Myocyte (in vitro differentiated cells): ENCODE measurements at places on chromosomes 5 and 9. TPM values are rescaled to one million over a fixed set of nuclear protein-coding genes. Genes with fewer than 3 reads are reported as not detected.

DNA sequence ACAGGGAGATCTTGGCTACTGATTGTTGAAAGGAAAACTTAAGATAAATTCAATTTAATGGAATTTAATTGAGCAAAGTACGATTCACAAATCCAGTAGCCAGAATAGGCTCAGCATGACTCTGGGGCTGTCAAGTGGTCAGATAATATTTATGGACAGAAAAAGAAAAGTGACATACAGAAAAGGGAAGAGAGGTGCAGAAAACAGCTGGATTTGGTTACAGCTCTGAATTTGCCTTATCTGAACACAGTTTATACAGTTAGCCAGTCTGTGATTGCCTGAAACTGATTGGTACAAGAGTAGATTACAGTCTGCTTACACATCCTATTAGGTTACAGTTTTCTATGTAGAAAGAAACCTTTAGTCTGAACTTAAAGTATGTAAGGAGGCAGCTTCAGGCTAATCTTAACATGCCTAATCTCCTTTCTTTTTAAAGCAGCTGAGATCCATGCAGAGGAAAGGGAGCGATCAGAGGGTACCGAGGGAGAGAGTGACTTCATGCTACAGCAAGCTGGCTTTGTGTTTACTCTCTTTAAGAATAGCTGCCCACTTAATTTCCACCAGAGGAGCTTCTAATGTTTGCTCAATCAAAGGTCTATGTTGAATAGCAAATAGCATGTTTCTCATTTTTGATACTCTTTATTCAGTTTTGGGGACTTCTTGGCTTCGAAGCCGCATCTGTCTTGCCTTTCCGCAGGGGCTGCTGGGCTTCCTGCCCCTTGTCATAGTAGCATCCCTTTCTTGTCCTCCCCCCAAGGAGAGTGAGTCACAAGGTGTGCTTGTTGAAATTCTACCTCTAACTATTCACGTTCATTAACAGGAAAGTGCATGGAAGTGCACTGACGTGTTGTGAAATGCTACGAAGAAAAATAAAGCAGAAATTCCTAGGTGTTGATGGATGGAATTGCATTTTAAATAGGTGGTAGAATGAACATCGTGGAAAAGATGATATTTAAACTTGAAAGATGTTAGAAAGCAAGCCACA lies 761.2 kb downstream of the TAF11L14 start:
- DNase-seq: no peak

DNA sequence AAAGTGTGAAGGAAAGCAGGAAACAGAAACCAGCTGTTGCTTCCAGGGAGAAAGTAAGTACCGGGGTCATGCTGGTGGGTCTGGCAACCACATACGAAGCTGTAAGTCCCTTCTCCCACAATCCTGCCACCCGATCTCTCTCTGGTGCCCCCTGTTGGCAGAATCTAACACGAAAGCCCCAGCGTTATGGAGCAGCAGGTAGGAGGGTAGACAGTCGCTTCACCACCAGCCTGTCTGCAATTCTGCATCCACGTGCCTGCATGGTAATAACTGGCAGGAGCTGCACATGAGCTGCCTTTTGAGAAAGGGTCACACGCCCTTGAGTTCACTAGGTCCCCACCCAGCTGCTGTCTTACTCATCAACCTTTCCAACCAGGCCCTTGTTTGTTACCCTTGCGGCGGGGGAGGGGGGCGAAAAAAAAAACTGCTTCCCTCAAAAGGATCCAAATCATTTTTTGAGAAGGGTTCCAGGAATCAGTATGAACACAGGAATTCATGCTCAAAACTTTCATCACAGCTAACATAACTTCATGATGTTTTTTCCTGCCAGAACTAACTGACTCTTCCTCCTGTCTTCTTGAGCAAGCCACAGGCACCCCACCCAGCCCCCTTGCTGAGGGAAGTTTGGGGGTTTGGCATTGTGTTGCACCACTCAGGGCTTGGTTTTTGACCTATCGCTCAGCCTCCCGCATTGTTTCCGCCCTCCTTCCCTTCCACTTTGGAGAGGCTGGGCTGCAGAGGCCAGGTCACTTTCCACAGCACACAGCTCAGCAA lies 19.6 kb upstream of the TMEM252 start:
- DNase-seq: peak; percentile 11

- no peak for DNase-seq
These were observed 94.1 kb downstream of the NFIB start for GRCh38 chr9:14219850-14220249.

DNA sequence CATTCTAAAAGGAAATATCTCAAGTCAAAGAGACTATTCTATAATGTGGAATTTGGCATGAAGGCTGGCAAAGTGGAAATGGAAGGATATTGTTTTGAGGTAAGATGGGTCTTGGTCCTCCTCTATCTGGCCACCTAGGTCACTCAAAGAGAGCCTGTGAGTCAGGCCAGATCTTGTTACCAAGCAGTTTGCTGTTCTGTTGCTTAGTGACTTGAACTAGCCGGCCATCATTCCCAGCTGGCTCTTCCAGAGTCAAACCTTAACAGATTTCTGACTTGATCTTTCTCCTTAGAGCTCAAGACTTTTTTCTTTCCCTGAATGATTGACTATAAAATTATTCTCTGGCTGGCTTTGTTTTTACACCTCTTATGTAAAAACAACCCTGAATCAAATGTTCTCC lies 136.1 kb downstream of the PDE4D start:
- peak; percentile 67 for DNase-seq

DNA sequence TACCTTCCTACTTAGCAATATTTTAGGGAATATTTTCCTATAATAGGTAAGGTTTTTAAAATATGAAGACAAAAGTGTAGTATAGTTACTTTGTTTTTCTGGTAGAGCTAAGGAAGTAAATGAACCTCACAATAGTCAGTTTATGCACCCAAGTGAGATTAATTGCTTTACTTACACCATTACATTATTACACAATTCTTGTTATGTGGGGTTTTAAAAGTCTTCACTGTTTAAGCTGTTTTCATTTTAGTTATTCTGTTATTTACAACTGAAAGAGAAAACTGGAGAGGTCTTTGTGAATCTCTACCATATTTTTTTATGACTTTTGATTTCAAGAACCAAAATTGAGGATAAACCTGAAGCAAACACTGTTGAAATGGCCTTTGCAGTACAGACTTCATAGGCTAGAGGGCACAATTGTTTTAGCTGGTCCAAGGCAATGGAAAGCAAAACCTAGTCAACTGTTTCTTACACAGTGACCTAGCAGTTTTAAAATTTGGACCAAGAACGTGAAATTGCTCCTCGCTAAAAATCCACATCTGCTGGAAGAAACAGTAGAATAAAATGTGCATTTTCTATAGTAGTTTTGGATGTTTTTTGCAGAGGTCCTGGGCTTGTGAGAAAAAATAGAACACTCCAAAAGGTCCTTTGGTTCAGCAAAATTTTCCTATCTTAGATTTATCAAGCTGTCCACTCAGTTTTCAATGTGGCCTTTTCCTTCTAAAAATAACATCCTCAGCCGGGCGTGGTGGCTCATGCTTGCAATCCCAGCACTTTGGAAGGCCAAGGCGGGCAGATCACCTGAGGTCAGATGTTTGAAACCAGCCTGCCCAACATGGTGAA lies 66.4 kb upstream of the FER start:
- peak; percentile 84 for DNase-seq

- no peak for DNase-seq
These were observed 329.4 kb downstream of the IRX1 start for GRCh38 chr5:3925022-3925421.

AJM1 gene
- 2.7 and 6.5 TPM in 2 replicates for total RNA-seq

DNA sequence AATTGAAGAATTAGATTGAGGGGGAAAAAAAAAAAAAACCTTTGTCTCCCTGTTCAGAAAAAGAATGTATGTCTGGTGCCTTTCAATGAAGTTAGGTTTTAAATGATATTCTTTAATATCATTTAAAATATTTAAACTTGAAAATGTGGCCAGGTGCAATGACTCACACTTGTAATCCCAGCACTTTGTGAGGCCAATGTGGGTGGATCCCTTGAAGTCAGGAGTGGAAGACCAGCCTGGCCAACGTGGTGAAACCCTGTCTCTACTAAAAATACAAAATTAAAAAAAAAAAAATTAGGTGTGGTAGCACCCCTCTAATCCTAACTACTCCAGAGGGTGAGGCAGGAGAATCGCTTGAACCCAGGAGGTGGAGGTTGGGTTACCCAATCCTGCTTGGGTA lies 111.1 kb upstream of the RASA1 start:
- peak; percentile 39 for DNase-seq

KIF4B gene
- total RNA-seq: not detected in 2 replicates

DNA sequence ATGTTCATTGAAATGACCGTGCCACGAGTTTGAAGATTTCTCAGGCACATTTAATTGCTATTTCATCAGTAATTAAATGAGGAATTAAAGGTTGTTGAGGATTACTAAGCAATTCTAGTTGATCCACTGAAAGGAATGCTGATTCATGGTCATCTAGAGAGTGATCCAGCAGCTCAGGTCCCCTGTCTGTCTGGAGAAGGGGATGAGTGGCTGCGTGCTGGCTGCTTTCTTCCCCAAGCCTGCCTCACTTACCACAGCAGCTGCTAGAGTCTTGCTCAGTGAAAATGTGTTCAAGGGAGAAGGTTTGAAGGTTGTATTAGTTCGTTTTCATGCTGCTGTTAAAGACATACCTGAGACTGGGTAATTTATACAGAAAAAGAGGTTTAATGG lies 7.8 kb upstream of the TGFBI start:
- DNase-seq: peak; percentile 89

DNA sequence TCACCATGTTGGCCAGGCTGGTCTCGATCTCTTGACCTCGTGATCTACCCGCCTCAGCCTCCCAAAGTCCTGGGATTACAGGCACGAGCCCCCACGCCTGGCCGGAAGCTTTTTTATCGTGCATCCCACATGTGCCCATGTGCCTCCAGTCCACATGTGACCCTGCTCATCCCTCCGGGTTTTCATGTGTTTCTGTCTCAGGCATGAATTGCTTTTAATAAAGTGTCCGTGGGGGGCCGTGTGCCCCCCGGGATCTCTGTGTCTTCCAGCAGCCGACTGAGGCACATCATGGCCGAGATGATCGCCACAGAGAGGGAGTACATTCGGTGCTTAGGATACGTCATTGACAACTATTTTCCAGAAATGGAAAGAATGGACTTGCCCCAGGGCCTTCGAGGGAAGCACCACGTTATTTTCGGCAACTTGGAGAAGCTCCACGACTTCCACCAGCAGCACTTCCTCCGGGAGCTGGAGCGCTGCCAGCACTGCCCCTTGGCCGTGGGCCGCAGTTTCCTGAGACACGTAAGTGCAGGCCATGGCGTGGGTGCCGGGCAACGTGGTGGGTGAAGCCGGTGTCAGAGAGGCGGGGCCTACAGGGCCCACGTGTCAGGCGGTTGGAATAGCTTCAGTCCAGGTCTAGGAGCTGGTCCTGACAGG lies 22.1 kb upstream of the LRRC14B start:
- no peak for DNase-seq

DNA sequence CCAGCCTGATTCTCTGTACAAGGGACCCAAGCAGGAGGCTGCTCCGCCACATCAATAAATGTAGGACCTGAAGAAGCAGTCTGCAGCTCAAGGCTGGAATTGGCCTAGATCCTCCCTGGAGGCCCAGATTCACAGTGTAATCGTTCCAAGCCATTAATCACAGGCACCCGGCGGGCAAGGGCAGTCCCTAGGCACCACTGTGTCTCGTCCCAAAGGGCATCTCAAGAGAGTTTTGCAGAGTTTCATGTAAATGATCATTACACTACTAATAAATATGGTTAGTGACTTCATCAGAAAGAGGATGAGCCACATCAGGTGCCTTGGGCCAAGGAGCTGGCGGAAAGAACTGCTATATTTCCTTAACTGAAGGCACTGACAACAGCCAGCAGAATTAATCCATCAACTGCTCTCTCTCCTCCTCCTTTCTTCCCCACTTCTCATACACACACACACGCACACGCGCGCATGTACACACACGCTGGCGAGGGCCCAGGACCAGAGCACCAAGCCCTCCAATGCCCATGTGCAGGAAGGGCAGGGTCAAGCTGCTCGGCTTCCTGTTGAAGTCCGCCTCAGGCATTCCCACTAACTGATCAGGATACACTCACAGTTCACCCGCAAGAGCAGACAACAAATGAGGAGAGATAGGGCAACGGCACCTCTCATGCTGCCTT lies 33.9 kb downstream of the GNAQ start:
- DNase-seq: no peak

GRCh38 chr5:102414448-102414847 lies 84.4 kb downstream of the SLCO6A1 start:
- no peak for DNase-seq

DNA sequence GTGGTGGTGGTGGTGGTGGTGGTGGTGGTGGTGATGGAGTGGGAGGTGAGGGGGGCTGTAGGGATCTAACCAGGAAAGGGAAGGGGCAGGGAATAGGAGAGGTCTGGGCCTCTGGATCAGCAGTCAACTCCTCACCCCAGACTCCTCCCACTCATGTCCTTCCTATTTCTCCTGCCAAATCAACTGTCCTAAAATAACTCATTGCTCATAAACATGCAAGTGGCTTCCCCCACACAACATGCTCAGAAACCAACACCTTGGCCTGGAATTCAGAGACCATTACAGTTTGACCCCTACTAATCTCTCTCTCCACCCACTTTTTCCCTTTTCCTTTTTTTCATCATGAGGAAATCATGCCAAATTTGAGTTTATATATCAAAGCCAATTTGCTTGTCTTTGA lies 8.4 kb upstream of the FSD1L start:
- peak; percentile 91 for DNase-seq

DNA sequence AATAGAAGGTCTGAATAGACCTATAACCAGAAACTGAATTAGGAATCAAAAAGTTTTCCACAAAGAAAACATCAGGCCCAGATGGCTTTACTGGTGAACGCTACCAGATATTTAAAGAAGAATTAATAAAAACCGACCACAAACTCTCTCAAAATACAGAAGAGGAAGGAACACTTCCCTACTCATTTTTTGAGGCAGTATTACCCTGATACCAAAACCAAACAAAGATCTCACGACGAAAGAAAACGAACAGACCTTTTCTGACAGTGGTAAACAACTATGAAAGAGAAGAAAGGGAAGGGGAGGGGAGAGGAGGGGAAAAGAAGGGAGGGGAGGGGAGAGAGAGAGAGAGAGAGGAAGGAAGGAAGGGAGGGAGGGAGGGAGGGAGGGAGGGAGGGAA lies 13.5 kb downstream of the B4GALT1 start:
- DNase-seq: no peak

GRCh38 chr5:88829775-88830174 lies 53.2 kb downstream of the MEF2C start:
- DNase-seq: no peak

IFNA21 gene
- total RNA-seq: not detected in 2 replicates

GRCh38 chr9:109311731-109312130 lies 9.1 kb downstream of the EPB41L4B start:
- DNase-seq: no peak

DNA sequence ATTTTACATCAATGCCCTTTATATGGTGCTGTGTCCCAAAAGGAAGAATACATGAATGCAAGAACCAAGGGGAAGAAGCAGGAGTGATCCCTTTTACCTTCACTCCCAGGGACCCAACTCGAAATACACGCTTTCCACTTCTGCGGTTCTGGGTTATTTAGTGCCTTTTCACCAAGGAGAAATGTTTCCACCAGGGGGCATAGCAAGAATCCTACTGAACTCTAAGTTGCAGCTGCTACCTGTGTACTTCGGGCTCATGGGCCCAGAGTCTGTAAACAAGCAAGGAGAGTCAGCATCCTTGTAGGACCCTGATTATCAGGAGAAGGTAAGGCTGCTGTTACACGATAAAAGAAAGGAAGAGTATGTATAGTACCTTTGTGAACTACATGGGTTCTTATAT lies 45.7 kb downstream of the DPYSL3 start:
- DNase-seq: peak; percentile 56

SPINK5 gene
- not detected in 2 replicates for total RNA-seq
